Lung microvascular endothelial cell (primary cell): ENCODE measurements at places on chromosomes 11 and 22.
A peak's percentile ranks its signal among the peaks of the same experiment; 100 is the strongest.

DNA sequence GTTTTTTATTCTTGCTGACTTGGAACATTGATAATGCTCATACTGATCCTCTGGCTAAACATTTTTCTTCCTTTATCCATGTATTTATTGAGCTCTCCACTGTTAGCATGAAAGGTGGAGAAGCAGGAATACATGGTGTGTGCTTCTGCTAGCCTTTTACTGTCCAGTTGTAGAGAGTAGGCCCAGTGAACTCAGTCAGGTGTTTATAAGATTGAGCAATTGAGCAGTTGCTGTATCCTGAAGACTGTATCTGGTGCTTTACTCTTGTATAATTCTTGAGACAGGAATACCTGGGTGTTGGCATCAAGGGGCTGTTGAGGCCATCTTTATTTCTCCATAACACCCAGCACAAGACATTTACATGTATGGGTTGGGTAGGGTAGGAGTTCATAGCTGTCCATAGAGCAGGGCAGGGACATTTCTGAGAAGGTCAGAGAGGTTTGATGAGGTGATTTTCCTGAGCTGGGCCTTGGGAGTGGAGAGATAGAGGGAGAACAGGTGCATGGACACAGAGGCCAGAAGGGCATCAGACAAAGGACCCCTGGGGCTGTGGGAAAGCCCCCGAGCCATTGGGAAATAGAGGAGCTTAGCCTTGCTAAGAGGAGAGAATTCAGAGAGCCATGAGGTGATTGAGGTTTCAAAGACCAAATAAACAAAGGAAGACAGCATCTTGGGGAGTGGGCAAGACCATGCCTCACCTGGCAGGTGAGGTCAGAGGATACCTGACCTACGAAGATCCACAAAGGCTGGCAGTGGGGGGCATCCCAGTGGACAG is 155.5 kb downstream of the TEAD1 start:
- no peak for DNase-seq

DNA sequence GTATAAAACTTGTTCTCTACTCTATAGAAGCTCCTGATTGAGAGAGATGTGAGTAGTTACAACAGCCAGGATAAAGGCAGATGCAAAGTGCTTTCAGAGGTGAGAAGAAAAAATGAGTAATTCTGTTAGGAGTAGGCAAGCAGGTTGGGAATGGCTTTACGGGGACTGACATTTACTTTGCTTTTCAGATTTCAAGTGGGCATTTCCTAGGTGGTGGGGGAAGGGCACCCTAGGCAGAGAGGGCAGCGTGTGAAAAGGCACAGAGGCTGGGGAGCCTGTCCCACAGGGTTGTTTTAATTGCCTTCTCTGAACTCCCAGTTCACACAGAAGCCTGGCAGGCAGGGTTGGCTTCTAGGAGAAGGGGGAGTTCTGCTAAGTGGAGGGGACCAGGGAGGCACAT is 106.5 kb downstream of the NAV2 start:
- no peak for DNase-seq

DNA sequence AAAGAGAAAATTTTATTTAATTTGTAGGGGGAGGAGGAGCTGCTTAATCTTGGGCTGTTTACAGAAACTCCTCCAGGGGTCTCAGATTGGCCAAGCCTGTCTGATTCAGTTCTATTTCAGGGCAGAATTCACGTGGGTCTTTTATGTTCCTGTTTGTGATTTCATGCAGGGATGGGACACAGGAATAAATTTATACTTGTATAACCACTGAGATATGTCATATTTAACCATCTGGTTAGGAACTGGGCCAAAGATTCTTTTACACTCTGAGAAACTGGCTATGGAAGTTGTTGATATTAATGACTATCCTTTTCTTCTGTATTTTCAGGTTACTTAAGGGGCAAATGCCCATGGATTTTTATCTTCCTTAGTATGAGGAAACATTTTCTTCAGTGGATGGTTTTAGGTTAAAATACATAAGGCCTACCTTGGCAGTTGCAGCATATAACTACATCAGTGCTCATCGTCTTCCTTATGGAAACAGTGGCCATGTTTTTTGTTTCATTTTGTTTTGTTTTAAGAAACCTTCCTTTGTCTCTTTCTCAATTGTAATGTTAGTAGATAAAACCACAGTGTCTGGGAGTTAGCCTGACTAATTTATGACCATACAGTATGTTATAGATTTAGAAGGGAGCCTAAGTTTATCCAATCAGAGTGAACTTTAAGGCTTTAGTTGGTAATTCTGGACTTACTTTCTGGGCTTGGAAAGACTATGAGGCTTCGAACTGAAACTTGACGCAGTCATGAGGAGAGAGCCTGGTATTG is 132.4 kb upstream of the ANO3 start:
- DNase-seq, result no peak

DNA sequence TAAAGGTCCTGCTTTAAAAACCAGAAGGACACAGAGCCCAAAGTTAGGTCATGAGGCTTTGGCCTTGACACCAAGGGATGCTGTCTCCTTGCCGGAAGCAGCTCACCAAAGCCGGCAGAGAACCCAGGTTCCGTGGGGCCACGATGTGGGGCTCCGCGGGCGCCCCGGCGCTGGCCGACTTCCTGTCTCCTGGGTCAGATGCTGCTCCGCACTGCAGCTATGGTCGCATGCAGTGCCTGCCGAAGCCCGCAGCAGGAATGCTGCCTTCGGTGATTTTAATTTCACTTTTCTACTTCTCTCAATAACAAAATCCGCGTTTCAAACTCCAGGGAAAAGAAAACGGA is 454 bp upstream of the OTUB1 start:
- DNase-seq, result peak; percentile 23
